CD4-positive, alpha-beta T cell (primary cell): ENCODE measurements at places on chromosomes 7 and 10.
A peak's percentile ranks its signal among the peaks of the same experiment; 100 is the strongest.

GRCh38 chr10:57880446-57881227 lies 387.1 kb downstream of the IPMK start:
- DNase-seq, result no peak

DNA sequence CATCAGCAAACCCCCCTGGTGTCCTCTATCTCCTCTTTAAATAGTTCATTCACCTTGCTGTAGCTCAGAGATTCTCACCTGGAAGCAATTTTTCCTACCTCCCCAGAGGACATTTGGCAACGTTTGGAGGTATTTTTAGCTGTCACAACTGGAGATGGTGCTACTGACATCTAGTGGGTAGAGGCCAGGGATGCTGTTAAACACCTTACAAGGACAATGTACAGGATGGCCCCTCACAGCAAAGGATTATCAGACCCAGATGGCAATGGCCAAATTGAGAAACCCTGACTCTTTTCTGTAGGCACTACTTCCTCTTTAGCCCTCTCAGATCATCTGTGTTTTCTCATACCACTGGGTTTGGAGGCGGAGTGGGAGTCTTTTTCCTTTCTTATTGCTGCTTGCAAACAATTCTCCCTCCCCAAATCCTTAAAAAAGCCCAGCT lies 13.2 kb upstream of the TRA2A start:
- no peak for DNase-seq

DNA sequence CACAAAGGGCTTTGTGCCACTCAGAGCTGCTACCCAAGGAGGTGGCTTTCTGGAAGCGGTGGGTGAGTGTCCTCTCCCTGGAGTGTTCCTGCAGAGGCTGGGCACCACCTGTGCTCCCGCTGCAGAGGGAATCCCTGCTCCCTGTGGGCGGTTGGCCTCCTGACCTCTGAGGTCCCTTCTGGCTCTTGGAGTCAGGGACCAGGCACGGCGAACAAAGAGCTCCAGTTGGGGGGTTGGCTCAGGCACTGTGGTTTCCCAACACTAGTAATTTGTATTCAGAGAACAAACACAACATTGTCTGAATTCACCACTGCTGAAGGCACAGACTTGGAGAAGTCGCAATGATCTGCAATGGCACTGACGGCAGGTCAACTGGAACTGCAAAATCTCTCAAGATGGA lies 328.9 kb downstream of the PRPF18 start:
- DNase-seq, result no peak

GRCh38 chr7:102931757-102932156 lies 19.0 kb downstream of the LRRC17 start:
- no peak for DNase-seq

DNA sequence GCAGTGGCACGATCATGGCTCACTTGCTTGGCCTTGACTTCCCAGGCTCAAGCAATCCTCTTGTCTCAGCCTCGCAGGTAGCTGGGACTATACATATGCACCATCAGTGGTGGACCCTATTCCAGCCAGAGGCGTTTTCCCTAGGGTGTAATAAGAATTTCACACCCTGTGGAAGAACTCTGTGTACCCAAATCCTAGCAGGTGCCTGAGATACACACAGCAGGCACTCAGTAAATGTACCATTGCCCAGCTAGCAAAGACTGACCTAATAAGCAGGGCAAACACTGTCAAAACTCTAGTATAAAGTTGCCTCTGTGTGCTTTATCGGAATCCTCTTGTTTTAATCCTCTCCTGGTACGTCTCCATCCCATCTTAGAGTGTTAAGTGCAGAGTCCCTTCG lies 33.7 kb upstream of the BHLHA15 start:
- DNase-seq, result no peak

DNA sequence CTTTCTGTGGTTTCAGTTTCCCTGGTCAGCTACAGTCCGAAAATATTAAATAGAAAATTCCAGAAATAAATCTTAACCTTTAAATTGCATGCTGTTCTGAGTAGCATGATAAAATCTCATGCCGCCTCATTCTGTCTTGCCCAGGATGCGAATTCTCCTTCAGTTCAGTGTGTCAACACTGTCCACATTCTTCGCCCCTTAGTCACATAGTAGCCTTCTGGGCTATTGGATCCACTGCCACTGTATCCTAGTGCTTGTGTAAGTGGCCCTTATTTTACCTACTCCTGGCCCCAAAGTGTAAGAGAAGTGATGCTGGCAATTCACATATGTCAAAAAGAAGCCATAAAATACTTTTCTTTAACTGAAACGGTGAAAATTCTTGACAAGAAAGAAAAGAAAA lies 129.6 kb downstream of the ZWINT start:
- no peak for DNase-seq

DNA sequence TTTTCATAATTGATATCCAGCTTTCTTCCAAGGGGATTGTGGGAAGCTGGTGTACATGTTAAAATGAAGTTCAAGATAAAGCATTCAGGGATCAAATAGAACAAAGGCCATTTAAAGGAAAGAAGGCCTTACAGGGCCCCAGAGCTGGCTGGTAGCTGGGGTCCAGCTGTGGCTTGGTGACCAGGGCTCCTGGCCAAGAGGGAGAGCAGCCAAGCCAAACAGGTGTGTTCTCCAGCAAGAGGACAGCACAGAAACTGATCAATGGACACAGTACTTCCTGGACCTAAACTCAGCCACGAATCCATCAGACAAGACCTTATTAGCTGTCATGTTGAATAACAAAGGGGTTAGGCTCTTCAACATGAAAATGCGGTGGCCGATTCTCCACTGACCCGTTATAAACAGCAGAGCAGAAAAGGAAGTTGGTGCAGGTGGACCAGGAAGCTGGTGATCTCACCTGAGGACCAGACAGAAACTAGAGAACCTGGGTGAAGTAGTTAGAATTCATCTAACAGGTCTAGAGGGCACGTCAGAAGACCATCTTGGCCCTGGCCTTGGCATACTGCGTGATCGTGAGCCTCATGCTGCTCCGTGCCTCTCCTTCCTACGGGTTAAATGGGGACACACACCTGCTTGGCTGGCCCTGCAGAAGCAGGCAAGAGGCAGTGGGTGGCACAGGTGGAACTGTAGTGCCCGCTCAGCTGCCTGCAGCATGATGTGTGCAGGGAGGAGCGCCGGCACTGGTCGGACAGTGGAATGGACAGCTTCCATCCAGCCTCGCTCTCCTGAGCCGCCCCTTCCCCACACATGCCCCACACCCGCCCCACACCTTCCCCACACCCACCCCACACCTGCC lies 53.8 kb downstream of the PARP12 start:
- no peak for DNase-seq

GRCh38 chr7:34603711-34604444 lies 54.1 kb upstream of the NPSR1 start:
- DNase-seq, result no peak

GRCh38 chr10:110820321-110820814 lies 51.4 kb upstream of the PDCD4 start:
- no peak for DNase-seq

DNA sequence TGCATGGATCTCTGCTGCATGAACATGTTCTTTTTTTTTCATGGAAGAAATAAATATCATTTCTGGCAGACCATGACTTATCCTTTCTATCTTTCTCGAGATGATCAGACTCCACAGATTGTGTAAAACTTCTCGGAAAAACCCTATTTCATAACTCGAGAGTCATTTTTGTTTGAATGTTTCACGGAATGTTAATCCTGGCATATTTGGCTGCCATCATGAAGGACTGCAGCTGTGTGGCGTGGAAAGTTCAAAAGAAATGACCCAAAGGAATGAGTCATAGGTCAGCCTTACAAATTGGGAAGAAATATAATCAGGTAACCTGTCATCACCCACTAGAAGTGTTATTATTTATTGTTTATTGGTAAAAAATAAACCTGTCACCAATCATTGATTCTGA lies 566.8 kb downstream of the SDK1 start:
- no peak for DNase-seq

DNA sequence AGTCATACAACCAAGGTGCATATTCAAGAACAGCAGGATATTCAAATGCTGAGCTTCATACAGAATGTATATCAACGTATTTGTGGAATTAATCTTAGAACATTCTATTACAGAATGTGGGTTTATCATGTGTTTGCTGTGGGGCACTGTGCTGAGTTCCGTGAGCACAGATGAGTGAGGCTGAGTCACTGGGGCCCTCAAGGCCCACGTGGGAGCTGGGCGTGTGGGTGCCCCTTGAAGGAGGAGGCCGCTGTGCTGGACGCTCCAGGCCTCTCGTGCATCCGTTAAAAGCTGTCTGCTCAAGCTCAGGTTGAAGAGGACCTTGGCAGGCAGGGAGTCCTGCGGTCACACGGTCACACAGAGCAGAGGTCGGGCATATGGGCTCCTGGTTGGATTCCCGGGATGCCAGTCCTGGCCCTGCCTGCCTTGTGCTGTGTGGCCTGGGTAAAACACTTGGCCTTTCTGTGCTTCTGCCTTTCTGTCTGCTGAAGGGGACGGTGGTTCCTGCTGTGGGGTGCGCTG lies 70.1 kb downstream of the GLRX3 start:
- DNase-seq, result no peak

DNA sequence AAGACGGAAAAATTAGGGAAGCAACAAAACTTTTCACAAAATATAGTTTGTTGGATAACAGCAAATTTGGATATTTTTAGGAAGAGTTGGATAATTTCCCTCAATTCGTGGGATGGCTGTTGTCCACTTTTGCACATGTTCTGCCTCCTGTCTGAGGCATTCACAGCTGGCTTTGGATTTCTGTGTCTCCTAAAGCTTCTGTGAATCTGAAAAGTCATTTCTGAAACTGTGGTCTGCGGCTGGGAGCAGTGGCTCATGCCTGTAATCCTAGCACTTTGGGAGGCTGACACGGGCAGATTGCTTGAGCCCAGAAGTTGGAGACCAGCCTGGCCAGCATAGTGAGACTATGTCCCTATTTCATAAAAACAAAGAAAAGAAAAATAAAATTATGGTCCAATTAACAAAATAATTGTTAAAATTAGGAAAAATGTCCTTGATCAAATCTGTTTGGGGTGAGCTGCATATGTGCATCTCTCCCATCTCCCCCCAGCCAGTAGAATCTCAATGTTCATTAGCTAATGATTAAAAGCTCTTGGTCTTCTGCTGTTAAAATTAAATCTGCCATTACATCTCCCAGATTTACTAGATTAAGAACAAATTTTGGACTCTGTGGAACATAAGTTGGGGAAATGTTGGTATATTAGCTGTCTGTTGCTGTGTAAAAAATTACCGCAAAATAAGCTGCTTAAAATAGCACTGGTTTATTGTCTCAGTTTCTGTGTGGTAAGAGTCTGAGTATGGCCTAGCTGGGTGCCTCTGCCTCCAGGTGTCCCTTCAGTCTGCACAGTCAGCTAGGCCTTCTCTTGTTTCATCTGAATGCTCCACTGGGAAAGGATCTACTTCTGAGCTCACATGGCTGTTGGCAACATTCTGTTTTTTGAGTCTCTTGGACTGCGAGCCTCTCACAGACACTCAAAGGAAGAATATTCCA lies 332.0 kb upstream of the FZD1 start:
- DNase-seq, result no peak

- no peak for DNase-seq
These were observed 14.3 kb upstream of the ARHGAP12 start for GRCh38 chr10:31942892-31943291.

- no peak for DNase-seq
These were observed 417.9 kb upstream of the LRGUK start for GRCh38 chr7:133709036-133709880.

GRCh38 chr7:157384301-157384700 lies 47.5 kb downstream of the DNAJB6 start:
- no peak for DNase-seq

GRCh38 chr10:98433881-98434732 lies 12.6 kb downstream of the HPS1 start:
- no peak for DNase-seq

- DNase-seq, result no peak
These were observed 357.1 kb downstream of the PCLO start for GRCh38 chr7:82805527-82805960.

DNA sequence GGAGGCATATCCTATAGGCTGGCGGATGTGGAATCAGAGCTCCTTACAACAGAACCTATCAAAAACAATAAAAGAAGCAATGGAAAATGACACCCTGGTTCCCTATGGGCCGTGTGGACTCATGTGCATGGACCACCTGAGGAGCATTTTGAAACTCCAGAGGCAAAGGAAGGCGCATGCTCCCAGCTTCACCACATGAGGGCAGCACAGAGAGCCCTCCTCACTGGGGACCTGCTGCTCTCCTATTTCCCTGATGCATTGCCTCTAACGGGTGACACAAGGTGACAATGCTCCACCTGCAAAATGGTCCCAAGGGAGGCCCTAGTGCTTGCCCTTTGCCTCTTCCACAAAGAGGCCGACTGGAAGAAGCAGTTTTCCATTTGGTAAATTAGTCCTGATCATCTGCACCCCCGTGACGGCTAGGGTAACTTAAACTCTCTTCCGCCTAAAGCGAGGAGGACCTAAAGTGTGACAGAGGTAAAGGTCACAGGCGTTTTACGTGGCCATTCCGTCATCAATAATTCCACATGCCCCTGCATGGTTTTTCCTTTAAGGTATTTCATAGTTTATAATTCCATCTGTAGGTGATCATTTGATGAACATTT lies 67.7 kb downstream of the GPAM start:
- DNase-seq, result no peak

DNA sequence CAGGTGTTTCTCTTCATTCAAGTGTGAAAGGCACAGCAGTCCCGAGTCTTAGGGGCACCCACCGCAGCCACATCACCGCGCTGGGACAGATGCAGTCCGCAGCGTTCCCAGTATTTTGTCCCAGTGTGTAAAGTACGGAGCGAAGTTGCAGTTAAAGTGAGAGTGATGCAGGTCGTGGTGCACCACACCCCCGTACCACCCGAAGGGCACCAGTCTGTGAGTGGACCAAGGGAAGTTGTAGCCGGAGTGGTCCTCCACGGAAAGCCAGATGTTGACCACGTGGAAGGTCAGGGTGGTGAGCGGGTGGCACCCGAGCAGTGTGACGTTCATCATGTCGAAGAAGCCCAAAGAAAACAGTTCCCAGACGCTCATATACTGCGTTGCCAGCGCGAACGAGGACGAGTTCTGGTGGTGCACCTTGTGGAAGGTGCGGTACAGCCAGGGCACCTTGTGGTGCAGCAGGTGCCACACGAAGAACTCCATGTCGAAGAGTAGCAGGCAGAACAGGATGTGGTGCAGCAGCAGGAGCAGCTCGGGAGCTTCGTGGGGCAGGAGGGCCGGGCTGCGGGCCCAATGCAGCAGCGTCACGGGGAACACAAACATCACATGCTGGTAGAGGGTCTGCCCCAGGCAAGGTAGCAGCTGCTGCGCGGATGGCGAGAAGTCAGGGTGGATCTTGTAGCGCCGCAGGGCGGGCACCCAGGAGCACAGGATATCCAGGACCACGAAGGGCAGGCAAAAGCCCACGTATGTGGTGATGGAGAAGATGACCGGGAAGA lies 526 bp downstream of the CH25H start:
- peak; percentile 48 for DNase-seq

- no peak for DNase-seq
These were observed 249.1 kb downstream of the KCND2 start for GRCh38 chr7:120521761-120522737.

DNA sequence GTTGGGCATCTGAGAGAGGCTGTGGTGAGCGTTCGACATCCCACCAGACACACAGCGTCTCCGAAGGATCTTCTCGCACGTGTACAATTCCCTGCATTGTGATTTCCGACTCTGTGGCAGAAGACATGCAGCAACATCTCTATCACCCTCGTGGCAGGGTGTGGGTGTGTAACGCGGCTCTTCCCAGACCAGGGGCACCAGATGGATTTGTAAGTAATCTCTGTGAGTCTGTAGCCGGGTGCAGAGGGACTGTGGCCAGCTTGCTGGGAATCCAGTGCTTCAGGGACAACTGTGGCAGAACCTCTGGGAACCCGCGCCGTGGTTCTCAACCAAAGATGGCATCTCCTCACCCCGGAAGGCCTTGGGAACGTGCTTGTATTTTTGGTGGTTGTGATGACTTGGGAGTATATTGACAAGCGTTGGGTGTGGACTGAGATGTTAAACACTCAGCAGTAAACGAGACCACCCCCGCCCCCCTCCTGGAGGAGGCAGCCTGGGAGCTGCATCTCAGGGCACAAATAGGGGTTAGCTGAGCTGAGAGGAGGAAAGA lies 21.2 kb downstream of the FOXL3 start:
- no peak for DNase-seq
